ENCODE measurements at places on chromosomes 5 and 9.

DNA sequence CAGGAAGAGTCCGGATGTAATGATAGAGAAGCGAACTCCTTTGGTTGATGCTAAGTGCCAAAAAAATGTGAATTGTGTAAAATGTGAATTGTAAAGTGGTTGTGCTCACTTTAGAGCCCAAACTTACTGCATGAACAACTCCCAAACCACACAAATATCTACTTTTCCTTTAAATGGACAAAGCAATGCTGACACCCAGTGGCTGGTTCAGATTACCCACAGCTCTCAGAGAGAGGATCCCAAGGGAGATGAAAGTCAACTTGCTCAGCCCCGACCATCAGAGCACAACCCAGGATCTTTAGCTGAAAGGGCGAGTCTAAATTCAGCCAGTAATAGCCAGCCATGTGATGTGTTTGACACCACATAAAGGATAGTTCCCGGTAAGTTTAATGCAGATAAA, 133.7 kb downstream of the NMUR2 start:
- DNase-seq: no peak

DNA sequence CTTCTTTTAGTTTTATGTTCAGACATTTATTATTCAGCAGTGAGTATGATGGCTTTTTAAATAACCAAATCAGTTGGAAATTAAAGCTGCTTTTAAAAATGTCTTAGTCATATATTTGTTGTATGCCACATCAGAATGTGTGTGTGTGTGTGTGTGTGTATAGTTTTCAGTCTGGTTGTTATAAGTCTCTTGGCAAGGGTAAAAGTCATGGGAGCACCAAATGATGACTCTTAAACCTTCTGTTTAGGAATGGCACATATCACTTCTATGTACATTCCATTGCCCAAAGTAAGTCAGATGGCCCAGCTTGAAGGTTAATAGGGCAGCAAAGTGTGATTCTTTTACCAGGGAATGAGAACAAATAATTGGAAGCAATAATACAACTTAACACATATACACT, 135.9 kb downstream of the RNF180 start:
- DNase-seq: no peak

- no peak for DNase-seq
Measured at GRCh38 chr5:102388235-102388634, 92.2 kb upstream of the SLCO4C1 start.

- DNase-seq: no peak
Measured at GRCh38 chr9:131936929-131937328, 142.7 kb downstream of the MED27 start.

- no peak for DNase-seq
Measured at GRCh38 chr5:90398726-90399125, 10.8 kb downstream of the CETN3 start.

GRCh38 chr5:175464074-175464941, 14.1 kb upstream of the SFXN1 start:
- DNase-seq: no peak

- no peak for DNase-seq
Measured at GRCh38 chr9:81207651-81208050, 481.7 kb downstream of the TLE1 start.

- no peak for DNase-seq
Measured at GRCh38 chr9:114001794-114002261, 76.3 kb downstream of the AMBP start.

GRCh38 chr5:115532517-115532916, 12.1 kb downstream of the FEM1C start:
- no peak for DNase-seq

GRCh38 chr5:40378396-40379177, 301.1 kb upstream of the PTGER4 start:
- DNase-seq: no peak

- no peak for DNase-seq
Measured at GRCh38 chr9:25752398-25752797, 74.2 kb upstream of the TUSC1 start.

GRCh38 chr9:36140086-36141084, 3.9 kb downstream of the GLIPR2 start:
- no peak for DNase-seq

DNA sequence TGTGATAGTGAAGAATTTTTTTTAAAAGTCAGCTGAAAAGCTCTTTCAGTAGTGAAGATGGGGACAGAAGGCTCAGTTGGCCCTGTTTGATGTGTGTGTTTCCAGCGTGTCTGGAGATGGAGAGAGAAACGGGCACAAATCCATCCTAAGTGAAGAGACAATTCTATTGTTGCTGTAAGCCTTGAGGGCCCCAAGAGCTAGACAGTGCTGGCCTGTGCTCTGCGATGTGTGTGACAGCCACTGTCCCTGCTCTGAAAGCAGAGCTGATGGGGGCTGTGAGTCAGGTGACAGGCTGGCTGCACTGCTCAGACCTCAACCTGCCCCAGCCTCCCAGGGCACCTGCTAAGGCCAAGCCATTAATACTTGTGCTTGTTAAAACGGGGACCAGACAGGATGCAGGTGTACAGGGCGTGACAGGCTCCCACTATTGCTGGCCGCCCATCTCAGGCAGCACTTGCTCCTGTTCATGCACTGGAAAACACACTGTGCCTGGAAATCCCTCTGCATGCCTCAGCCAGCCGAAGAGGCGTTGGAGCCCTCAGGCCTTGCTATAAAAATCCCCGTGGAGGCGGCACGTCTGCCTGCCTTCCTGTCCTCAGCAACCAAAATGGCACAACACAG, 44.6 kb upstream of the SEMA4D start:
- DNase-seq: no peak

- no peak for DNase-seq
Measured at GRCh38 chr5:10293907-10294662, 13.6 kb downstream of the CMBL start.

GRCh38 chr5:72006361-72006760, 100.9 kb upstream of the MAP1B start:
- DNase-seq: no peak

- DNase-seq: no peak
Measured at GRCh38 chr5:178388386-178389025, 155.9 kb upstream of the PHYKPL start.

GRCh38 chr9:18428661-18429060, 45.3 kb upstream of the ADAMTSL1 start:
- no peak for DNase-seq

GRCh38 chr5:34517249-34517648, 138.9 kb upstream of the RAI14 start:
- DNase-seq: no peak

DNA sequence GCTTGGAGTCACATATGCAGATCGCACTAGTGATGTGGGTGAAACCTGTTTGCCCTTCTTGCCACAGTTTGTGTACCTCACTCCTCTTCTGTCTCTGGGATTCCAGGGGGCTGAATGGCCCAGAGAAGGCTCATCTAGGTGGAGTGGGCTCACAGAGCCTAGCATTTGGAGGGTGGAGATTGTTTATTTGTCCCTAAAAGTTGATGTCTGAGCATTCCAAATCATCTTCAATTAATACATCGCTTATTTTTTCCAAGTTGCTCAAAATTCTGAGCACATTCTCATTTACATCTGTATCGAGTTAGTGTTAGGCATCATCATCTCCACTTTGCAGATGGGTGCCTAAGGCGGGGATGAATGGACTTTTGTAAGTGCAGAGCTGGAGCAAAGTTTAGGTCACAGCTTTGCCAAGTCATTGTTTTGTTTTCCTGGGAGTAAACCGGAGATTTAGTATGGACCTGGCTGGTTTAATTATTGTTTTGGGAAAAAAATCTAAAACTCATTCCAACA, 2.0 kb downstream of the ABL1 start:
- no peak for DNase-seq
